Inflammatory macrophage (primary cell): ENCODE measurements at places on chromosomes 13 and 19.

- no peak for DNase-seq
These were observed 403.3 kb downstream of the COG6 start for GRCh38 chr13:40058757-40059236.

DNA sequence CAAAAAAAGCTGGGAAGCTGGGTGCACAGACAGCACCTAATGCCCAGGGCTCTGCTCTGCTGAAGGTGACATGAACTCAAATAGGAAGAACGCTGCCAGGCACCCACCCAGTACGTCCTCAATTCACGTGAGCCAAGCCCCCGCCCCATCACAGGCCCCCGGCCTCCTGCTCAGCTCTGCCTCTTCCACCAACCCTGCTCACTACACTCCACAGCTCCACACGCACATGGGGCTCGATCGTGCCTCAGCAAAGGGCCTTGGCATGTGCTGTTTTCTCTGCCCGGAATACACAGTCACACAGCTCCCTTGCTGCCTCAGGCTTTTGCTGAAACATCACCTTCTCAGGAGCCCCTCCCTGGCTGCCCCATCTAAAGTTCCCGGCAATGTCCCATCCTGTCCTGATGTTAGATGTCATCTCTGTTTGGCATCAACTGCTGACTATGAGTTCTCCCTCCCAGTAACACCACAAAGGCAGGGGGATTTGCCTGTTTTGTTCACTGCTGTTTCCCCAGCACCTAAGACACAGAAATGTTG is 2.3 kb downstream of the ATP13A1 start:
- DNase-seq: no peak

- DNase-seq: no peak
These were observed 59.0 kb downstream of the SMARCA4 start for GRCh38 chr19:11019824-11020223.

DNA sequence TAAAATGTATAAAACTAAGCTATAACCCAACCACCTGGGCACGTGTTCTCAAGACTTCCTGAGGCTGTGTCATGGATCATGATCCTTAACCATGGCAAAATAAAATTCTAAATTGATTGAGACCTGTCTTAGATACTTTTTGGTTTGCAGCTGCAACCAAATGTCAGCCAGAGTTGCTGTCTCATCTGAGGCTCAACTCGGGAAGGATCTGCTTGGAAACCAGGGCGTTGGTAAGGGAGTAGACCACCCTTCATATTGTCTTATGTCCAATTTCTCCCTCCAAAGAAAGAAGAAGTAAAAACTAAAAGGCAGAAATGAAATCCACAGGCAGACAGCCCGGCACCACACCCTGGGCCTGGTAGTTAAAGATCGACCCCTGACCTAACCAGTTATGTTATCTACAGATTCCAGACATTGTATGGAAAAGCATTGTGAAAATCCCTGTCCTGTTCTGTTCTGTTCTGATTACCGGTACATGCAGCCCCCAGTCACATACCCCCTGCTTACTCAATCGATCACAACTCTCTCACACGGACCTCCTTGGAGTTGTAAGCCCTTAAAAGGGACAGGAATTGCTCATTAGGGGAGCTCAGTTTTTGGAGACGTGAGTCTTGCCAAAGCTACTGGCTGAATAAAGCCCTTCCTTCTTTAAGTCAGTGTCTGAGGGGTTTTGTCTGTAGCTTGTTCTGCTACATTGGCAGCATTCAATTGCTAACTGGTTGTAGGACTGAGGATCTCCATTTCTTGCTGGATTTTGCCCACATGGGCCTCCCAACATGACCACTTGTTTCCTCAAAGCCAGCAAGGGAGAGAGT is 22.9 kb upstream of the IGSF23 start:
- no peak for DNase-seq

DNA sequence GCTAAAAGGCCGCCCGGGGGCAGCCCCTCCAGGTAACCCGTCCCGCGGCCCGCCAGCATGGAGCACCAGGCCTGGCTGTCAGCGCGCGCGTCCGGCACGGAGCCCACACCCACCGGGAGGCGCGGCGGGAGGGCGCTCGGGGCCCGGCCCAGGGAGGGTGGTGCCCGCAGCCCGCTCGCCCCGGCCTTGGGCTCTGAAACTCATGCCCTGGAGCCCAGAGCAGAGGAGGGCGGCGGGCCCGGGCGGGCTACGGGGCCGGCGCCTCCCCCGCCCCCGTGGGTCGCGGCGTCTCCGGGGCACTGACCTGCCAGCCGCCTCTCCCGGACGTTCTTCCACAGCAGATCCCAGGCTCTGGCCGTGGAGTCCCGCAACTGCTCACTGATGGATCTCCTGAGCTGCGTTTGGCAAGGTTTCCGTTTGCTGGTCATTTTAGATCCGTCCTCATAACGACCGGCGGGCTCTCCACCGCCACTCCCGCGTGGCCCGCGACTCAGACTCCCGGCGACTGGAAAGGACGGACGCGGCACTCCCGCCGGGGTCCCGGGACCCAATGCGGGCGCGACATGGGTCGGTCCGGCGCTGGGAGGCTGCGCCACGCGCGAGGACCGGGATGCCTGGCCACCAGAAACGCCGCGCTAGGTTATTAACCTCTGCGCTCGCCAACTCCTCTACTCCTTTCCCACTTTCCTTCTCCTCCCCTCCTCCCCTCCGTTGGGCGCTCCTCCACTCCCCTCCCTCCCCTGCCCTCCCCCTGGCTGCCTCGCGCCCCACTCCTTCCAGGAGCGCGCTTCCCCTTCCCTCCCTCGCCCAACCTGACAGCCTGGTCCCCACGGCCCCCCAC is 64.7 kb upstream of the STARD13 start:
- DNase-seq: peak; percentile 35

- no peak for DNase-seq
These were observed 40.1 kb downstream of the F2RL3 start for GRCh38 chr19:16928916-16929315.

- no peak for DNase-seq
These were observed 16.7 kb downstream of the SYDE1 start for GRCh38 chr19:15123900-15124299.

DNA sequence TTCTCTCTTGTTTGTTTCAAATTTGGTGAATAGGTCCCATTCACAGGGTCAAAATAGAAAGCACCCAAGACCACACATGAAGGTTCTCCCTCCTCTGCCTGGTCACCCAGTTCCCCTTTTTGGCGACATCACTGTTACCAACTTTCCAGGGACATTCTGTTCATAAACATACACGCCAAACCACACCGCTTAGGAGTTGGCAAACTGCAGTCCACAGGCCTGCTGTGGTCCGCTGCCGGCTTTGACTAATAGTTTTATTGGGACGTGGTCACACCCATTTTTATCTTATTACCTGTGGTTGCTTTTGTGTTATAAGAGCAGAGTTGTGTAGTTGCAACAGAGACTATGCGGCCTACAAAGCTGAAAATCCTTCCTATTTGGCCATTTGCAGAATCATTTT is 24.2 kb downstream of the UHRF1 start:
- DNase-seq: no peak

DNA sequence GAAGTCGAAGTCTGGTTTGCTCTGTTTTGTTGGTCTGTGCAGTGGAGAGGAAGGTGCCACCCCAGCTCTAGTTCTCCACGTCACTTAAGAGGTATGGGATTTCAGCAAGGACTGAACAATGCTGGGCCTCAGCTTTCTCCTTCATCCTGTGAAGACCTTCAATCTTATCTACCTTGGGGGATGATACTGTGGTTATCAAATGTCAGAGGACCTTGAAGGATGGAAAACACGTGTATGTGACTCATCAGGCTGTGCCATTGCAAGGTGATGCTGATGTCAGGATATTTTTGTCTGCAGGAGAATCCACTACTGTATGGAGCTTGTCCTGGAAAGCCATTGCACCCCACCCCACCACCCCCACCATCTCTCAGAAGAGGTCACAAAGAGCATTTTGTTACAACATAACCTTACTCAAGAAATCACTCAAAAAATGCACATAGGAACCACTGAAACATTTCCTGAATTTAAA is 81.4 kb upstream of the UQCRFS1 start:
- DNase-seq: no peak

- DNase-seq: no peak
These were observed 15.7 kb upstream of the FBXL3 start for GRCh38 chr13:77042566-77043177.

GRCh38 chr13:99870541-99870940 is 101.0 kb downstream of the ZIC5 start:
- no peak for DNase-seq

DNA sequence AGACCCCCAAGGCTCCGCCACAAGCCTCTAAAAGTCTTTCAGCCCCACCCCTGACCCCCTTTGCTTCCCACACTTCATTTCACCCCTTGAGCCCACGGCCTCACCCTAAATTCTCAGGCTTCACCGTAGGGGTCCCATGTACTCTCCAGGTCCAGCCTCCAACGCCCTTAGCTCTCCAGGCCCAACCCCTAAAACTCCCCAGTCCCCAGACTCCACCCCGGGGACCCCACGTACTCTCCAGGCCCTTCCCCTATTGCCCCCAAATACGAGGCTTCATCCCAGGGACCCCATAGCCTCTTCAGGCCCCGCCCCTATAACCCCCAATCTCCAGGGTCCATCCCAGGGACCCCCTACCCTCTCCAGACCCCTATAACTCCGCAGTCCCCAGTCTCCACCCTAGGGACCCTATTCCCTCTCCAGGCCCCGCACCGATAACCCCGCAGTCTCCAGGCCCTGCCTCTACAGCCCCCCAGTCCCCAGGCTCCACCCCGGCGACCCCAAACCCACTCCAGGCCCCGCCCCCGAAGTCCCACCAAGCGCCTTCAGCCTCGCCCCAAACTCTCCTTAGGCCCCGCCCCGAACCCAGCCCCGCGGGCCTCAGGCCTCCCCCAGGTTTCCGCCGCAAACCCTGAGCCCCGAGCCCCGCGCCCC is 619 bp downstream of the MED16 start:
- no peak for DNase-seq

- peak; percentile 91 for DNase-seq
These were observed 31.2 kb downstream of the NLRP12 start for GRCh38 chr19:53792721-53793433.

DNA sequence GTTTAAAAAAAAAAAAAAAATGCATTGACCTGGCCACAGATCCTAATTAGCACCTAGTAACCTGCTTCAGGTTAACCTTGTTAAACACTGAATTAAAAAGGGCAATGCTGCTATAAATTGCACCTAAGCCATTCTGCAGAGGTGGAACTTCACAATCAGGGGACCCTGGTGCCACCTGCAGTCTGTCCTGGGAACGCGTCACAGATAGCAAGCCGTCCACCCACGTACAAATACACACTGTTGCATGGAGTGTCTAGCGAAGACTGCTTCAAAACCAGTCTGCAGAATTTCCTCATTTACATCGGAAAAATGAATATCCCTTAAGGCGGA is 169.3 kb downstream of the COL4A1 start:
- no peak for DNase-seq

DNA sequence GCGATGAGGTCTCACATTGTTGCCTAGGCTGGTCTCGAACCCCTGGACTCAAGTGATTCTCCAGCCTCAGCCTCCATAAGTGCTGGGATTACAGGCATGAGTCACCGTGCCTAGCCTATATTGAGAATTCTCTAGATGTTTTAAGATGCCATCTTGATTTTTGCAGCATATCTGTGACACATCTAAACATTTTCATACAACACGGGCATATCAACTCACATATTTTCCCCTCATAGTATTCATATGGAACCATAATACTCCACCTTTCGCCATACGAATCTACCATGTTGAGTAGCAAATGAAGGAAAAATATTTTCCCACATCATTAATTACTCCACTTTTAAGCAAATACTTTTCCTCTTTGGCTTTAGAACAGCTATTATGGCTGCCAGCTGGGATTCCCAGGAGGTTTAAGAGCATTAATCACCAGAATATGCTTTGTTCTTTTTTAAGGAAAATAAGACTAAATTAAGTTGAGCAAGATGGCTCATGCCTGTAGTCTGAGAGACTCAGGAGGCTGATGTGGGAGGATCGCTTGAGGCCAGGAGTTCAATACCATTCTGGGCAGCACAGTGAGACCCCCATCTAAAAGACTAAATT is 56.9 kb upstream of the GTF2F2 start:
- no peak for DNase-seq

- no peak for DNase-seq
These were observed at the start of gene KLK2 for GRCh38 chr19:50873056-50873455. TSS of gene KLK2 (plus strand) at chr19:50873439. CDS start at chr19:50873474, 35 bp downstream.
